ENCODE measurements at places on chromosomes 1 and 21. TPM values are rescaled to one million over a fixed set of nuclear protein-coding genes. Genes with fewer than 3 reads are reported as not detected.
A peak's percentile ranks its signal among the peaks of the same experiment; 100 is the strongest.

DNA sequence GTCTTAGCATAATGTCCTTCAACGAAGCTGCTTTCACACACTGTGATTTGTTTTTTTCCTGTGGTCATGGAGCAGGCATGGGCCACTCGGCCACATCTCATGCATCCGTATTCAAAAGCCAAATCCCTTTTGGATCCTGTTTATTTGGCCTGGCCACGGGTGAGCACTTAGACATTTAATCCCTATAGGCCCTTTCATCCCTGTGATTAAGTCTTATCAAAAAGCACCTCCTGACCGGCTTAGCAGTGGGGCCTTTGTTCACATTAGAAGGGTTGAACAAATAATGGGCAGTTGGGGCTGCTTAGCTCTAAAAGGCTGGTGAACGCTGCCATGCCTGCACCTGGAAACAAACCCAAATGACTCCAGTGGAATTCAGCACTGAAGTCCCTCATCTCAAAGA, 2.0 kb downstream of the KCNE2 start:
- peaks cover 26% of the 10 kb centered on the region for H3K27me3 ChIP-seq
- H3K4me1 ChIP-seq, result peaks cover 7% of the 10 kb centered on the region
- H3K27ac ChIP-seq, result no peak overlapping the region

DNA sequence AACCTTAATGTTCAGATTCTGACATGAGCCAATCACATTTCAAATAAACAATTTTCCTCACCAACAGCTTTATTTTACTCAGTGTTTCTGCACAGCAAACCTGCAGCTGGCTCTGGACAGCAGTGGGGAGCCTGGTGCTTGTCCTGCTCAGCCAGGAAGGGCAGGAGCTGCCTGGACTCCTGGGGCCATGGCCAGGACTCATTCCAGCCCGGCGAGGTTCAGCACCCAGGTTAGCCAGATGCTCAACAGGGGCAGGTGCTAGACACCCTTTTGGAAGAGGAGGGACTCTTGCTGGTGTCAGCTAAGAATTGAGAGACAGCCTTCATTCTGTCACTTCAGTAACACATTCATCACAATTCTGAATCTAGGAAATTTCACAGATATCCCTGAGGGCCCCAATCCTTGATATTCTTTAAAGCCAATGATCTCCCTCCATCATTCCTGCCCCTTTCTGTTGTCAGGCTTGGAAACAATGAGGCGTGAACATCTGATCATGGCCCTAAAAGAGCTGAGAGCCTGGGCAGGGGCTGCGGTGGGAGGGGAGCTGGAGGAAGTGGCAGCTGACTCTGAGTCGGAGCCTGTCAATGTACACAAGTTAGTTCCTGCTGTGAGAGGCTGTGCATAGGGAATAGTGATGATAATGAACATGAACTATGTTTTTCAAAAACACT, 251.3 kb downstream of the SDCCAG8 start:
- H3K36me3 ChIP-seq, result peaks cover 25% of the 10 kb centered on the region
- H3K27me3 ChIP-seq, result no peaks in the 10 kb centered on the region
- H3K4me3 ChIP-seq, result no peak overlapping the region
- no peak overlapping the region for H3K27ac ChIP-seq
- peaks cover 9% of the 10 kb centered on the region for H3K4me1 ChIP-seq

DNA sequence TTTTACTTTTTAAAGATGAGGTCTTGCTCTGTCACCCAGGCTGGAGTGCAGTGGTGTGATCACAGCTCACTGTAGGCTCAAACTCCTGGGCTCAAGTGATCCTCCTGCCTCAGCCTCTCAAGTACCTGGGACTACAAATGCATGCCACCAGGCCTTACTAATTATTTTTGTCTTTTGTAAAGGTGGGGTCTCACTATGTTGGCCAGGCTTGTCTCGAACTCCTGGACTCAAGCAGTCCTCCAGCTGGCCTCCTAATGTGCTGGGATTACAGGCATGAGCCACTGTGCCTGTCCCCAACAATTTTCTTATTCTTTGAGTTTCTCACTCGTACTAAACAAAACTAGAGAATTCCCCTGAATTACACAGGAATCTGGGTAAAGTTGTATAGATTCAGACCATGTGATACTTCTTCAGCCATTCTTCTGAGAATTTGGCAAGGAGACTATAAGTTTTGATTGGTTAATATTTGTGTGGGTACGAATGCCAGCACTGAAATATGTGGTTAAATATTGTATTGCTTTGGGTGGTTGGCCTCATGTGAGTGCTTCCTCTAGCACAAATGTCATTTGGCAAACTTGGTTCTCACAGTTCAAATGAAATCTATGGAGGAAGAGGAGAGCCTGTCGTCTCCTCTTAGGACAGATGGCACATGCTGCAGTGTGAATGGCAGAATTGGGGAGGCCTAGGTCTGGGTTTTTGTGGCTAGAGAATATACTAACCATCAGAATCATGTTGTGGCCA, 104.9 kb downstream of the RUNX1 start:
- H3K4me1 ChIP-seq, result peaks cover 67% of the 10 kb centered on the region
- peak overlapping the region; percentile 4 for H3K4me3 ChIP-seq
- H3K27ac ChIP-seq, result peak overlapping the region; percentile 78

DNA sequence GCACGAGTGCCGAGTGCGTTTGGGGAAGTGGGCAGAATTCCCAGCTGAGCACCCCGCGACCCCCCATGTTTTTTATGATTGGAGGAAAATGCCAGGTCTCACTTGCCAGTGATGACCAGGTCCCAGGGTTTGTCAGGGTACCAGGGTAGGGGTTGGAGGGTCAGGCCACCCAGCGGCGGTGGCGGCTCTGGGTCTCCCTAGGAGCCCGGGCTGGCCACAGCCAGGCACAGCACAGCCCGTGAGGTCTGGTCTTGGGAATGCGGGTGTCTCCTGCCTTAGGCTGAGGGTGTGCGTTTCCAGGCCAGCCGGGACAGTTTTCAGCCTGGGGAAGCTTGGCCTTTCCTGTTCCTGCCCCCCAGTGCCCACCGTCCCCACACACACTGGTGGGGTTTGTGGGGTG, 22.7 kb downstream of the PRKCZ start:
- no peaks in the 10 kb centered on the region for H3K4me1 ChIP-seq
- no peaks in the 10 kb centered on the region for H3K36me3 ChIP-seq
- H3K27ac ChIP-seq, result no peak overlapping the region

The SH2D1B gene
- not detected for total RNA-seq

The HEYL gene
- not detected for total RNA-seq

The CD34 gene
- total RNA-seq, result not detected

All from activated CD4-positive, alpha-beta T cell treated with anti-CD3 and anti-CD28 coated beads, Interleukin-2, amount 10 ng/mL, durations not matched to agents 24 days and 14 days (primary cell).